ENCODE measurements at places on chromosomes 3 and 15.

GRCh38 chr3:178585454-178585853 lies 49.2 kb downstream of the KCNMB2 start:
- no peak for DNase-seq

- DNase-seq = no peak
Observed at GRCh38 chr3:170502297-170502696, 83.6 kb downstream of the SLC7A14 start.

DNA sequence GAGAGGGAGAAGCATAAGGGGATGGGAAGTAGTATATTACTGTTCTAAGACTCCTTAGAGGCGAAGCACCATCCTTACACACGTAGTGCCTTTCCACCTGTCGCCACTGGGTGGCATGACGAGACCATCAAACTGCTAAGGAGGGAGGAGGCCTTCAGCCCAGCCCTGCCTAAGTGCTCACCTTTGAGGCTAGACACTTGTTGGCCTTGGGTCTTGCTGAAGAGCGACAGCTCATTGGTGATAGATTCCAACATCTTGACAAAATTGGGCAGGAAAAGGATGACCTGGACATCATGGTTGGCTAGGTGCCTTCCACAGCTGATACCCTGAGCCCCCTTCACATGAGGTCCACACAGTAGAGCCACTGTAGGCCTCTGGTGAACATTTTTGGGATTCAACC lies 19.6 kb downstream of the CLK3 start:
- no peak for DNase-seq

DNA sequence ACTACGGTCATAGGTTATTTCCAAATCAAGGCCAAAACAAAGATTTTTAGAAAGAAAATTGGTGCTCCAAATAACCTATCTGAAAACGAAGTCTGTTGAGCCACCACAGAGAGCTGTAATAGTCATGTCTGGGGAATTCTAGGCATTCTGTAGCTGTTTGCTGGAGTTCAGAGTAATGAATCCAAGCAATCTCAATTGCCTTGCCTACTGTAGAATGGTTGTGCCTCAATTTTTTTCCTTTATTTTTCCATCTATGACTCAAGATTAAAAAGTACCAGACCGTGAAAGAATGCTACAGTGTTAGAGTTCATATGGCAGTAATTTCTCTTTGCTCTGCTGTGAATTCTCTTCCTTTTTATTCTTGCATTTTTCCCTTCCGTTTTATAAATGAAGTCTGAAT lies 1007.2 kb upstream of the ALCAM start:
- DNase-seq = no peak

DNA sequence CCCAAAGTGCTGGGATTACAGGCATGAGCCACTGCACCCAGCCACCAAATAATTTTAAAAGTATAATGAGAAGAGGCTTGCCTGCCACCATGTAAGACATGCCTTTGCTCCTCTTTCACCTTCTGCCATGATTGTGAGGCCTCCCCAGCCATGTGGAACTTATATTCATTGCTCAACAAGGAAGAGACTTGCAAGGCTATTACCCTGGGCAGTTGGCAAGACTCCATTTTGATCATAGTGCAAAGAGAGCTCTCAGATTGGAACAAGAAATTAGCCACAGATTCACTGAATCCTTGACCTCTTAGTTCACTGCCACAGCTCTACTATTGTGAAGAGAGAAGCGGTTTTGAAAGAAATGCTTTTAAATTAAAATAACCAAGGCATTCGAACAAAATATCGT lies 6.1 kb downstream of the SCAP start:
- no peak for DNase-seq

DNA sequence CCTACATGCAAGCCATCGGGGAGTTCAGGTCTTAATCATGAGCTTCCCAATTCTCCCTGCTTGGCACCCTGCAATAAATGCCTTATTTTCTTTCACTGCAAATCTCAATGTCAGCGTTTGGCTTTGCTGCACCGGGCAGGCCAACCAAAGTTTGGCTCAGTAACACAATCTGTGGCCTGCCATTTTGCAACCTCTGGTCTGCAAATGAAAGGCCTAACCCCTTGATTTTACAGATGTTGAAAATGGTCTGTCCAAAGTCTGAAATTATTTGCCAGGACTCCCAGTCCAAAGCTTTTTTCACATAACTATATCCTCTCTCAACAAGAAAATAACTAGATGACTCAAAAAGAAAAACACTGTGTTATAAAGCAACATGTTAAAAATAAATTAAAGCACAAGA lies 34.0 kb upstream of the LEKR1 start:
- DNase-seq = no peak

GRCh38 chr3:9862391-9863057 lies 17.5 kb downstream of the CIDEC start:
- DNase-seq = no peak

DNA sequence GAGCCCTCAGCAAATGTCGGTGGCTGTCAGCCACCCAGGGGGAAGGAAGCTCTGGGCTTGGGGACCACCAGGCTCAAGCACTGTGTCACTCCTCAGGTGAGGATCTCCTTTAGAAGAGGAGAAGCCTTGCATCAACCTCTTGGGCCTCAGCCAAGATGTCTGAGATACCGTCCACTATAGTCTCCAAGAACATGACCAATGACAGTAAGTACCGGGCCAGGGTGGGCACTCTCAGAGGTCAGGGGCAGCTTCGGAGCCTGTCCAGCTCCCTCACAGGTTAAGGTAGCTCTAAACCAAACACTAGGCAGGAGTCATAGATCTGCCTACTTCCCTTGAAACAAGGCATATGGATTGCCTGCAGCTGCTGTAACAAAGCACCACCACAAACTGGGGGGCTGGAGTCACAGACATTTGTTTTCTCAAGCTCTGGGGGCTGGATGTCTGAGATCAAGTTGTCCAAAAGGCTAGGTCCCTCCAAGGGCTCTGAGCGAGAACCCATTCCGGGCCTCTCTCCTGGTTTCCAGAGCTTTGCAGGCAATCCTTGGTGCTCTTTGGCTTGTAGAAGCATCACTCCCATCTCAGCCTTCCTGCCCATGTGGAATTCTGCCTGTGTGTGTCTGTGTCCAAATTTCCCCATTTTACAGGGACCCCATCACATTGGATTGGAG lies 1.3 kb downstream of the CFAP100 start:
- DNase-seq = no peak
